Pancreas (tissue), 10 donors: ENCODE measurements at places on chromosomes 12 and 14. TPM values are rescaled to one million over a fixed set of nuclear protein-coding genes. Genes with fewer than 3 reads are reported as not detected.

KCNC2 gene
- total RNA-seq, result 0.06 TPM

- no peak for DNase-seq
Measured at GRCh38 chr14:61578745-61579144, 116.6 kb upstream of the HIF1A start.

- no peak for DNase-seq
Measured at GRCh38 chr14:104427131-104427851, 152.3 kb upstream of the C14orf180 start.

KCNK10 gene
- 1.2 TPM for total RNA-seq

DNA sequence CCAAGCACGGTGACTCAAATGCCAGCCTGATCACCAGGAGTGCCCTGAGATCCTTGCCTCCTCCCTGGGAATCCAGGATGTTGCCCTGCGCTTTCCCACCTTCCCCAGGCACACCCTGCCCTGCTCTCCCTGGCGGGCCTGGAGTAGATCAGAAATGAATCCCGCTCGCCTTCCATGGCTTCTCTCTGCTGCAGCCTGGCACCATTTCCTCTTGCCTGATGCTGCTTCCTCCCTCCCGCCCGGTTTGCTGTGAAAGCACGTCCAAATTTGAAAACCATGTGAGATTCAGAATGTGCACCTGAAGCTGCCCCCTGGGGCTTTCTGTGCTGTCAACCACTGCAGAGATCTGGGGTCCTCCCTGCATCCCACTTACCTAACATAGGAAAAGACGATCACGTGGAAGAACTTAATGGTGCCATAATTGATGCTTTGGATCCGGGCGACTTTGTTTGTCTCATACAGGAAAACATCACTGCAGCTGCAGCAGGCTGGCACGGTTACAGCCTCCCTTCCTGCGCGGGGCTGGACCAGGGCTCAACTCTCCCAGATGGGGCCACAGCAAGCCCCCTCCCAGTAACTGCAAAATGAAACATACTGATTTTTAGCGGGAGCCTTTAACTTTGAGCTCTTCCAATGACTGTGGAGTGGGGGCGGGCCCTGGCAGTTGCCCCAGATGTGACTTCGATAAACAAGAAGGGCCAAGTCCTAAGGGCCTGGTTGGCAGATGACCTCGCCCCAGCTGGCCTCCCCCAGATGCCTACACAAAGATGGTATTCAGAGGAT is 24.9 kb upstream of the C12orf76 start:
- no peak for DNase-seq

SINHCAF gene
- total RNA-seq, result 39.9 TPM

DNA sequence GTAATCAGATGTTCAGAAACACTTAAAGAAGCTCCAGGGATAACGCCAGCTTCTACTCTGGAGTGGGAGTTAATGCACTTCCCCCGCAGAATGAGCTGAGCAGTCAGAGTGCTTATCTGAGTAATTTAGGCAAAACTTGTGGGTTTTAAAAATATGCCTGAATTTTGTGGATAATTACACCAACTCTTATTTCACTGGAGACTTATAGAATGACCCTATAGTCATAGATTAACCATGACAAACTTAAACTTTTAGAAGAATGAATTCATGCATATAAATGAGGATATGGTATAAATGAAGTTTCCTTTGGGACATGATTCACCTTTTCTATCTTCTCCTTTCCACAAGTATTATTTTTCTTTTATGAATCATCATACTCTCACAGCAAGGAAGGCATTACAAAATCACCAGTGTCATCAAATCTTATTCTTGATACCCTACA is 241.1 kb upstream of the FBXO33 start:
- no peak for DNase-seq

DNA sequence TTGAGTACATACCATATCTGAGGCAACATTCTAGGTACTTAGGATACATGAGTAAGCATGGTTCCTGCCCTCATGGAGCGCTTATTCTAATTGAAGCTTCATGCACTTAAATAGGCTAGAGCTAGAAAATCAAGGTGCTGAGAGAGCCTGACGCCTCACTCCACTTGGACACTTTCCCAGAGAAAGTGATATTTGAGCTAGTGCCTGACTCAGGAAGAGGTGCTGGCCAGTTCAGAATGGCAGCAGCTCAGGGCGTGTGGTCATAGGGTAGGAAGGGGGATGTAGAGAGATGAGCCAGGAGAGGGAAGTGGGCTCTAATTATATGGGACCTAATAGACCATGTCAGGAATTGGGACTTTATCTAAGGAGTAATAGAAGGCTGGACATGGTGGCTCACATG is 33.3 kb downstream of the TULP3 start:
- DNase-seq, result no peak

GRCh38 chr12:82651489-82651888 is 35.2 kb upstream of the TMTC2 start:
- DNase-seq, result no peak

GRCh38 chr14:96205059-96205977 is 679 bp downstream of the BDKRB2 start:
- no peak for DNase-seq

- no peak for DNase-seq
Measured at GRCh38 chr14:76050797-76051392, 65.3 kb downstream of the IFT43 start.

DNA sequence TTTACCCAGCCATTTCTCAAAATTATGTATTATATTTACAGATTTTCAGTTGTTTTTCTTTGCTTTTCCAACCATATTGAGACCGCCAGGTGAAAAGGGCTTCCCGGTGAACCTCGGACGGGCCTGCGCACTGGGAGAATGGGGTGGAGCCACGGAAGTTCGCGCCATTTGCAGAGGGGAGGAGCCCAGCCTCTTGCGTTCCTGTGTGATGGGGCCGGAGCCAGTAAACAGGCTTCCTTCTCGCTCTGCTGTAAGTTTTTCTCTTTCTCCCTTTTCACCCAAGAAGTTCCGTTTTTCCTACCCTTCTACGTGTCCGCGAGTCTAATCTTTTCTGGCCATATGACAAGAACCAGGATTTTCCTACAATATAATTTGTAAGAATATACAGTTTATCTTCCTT is 1108.8 kb upstream of the SEL1L start:
- DNase-seq, result peak; percentile 37

DNA sequence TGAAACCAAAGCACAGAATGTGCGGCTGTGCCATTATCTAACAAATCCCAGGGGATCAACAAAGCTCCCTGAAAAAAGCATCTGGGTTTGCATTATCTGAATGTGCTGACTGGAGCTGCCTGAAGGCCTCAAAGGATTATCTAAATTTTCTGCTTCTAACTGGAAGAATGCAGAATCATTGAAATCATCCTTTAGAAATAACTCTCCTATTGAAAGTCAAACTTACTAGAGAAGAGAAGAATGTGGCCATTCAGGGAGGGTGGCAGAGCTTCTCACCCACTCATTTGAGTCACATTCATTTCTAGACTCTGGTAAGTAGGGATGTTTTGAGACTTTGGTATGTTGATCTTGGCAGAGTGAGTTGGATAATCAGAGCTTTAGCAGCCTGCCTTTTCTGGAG is 220.6 kb upstream of the RGS6 start:
- no peak for DNase-seq

GRCh38 chr14:65798216-65798615 is 385.7 kb downstream of the FUT8 start:
- no peak for DNase-seq
